ENCODE measurements at places on chromosomes 7 and 10. TPM values are rescaled to one million over a fixed set of nuclear protein-coding genes. Genes with fewer than 3 reads are reported as not detected.

- no peak for DNase-seq
Measured at GRCh38 chr10:79081353-79082034, 12.7 kb downstream of the ZMIZ1 start.

GRCh38 chr7:69412331-69413146 lies 185.7 kb upstream of the AUTS2 start:
- no peak for DNase-seq

DNA sequence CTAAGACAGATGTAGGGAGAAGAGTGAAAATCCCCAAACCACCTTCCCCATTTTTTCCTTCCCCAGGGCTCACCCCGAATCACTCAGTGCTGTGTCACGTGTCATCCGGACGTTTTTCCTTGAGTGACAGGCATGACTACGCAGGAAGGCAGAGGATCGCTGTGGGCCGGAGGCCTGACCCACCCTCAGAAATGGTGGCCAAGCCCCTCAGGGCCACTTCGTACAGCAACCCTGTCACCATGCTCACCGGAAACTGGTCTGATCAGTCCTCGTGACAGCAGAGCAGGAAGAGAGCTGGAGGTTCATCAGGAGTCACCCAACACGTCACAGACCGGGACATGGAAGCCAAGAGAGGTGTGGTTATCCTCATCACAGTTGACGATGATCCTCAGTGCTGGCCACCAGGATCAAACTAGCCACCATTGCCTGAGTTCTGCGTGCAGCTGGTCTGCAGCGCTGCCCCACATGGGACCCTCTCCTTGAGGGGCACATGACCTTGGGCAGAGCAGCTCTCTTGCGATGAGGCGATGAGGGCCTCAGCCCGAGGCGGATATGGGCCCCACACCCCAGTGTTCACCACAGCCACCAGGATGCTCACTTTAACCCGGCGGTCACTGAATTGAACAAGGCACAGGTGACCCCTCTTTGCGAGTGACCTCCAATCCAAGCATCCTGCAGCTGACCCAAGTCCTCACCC lies 99.3 kb upstream of the INSIG1 start:
- no peak for DNase-seq

DNA sequence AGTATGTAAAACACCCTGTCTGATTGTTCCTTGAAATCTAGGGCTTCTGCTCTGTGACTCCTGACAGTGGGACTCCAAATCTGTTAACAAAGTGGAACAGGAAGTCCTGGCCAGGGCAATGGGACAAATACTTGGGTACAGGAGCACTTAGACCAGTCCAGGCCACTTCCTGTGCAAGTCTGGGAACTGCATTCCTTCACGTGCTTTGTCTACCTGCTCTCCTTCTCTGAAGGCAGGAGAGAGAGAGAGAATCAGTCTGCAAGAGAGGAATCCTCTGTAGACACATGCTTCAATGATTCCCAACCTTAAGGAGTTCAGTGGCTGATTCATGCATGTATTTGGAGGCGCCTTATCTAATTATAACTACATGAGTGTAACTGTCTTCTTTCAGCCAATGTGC lies 530.2 kb downstream of the GATA3 start:
- no peak for DNase-seq

DNA sequence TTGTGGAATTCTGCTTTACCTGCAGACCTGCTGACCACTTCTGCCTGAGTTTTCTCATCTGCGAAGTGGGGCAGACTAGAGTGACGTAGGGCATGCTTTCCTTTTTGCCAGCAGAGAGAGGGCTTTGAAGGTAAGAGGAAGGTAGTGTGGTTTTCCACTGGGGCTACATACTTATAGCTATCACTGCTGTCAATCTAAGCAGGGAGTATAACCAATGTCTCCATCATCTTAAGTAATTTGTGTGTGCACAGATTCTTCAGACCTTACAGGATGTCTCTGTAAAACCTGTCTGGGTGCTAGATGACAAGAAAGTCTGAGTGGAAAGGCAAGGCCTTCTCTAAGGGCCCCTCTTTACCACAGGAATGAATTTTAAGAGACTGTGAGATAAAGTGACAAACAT lies 106.8 kb downstream of the RBM20 start:
- DNase-seq = no peak

DNA sequence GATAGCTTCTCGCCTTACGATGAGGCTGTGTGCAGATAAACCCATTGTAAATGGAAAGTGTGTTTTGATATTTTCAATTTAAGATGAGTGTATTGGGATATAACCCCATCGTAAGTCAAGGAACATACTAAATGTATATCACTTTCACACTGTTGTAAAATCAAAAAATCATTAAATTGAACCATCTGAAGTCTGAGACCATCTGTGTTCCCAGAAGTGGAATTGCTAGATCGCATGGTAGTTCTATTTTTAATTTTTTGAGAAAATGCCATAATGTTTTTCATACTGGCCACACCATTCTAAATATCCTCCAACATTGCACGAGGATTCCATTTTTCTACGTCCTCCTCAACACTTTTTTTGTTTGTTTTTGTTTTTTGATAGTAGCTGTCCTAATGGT lies 209.1 kb upstream of the MTPN start:
- no peak for DNase-seq

DNA sequence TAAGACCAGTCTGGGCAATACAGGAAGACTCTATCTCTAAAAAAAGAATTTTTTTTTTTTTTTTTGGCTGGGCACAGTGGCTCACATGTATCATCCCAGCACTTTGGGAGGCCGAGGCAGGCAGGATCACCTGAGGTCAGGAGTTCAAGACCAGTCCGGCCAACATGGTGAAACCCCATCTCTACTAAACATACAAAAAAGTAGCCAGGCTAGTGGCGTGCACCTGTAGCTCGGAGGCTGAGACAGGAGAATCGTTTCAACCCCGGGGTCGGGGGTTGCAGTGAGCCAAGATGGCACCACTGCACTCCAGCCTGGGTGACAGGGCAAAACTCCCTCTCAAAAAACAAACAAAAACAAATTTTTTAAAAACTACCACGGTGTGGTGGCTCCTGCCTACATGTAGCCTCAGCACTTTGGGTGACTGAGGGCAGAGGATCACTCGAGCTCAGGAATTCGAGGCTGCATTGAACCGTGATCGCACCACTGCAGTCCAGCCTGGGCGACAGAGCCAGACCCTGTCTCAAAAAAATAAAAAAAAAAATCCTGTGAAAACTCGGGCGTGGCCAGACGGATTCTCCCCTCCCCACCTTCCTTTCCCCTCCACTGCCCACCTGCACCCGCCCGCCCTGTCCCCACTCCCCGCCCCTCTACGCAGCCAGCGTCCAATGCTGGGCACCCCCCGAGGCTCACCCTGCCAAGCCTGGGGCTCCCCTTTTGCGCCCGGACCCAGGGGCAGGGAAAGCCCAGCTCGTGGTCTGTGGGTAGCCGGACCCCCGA lies 745 bp upstream of the ORAI2 start:
- peak; percentile 34 for DNase-seq

DNA sequence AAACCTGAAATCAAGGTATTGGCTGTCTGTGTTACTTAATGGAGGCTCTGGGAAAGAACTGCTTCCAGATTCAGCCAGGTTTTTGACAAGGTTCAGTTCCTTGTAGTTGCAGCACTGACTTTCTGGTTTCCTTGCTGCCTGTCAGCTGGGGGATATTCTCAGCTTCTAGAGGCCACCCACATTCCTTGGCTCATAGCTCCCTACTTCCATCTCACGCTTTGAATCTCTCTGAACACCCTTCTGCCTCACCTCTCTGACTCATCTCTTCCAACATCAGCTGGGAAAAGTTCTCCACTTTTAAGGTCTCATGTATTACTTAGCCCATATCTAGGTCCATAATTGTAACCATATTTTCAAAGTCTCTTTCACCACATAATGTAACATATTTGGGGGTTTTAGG lies 22.9 kb upstream of the GPR22 start:
- DNase-seq = no peak

DNA sequence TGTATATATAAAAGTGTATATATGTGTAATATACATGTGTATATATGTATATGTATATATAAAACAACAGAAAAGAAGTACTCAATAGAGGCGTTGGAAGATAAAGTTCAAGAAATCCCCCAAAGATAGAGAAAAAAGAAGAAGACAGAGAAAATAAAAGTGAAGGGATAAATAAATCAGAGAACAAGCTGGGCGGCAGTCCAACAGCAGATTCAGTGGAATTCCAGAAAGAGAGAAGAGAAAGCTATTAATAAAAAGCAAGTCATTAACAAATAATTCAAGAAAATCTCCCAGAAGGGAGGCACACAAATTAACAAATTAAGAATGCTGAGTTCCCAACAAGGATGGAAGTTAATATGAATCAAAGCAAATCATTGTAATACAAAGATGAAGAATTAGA lies 59.3 kb upstream of the RNF148 start:
- no peak for DNase-seq

- no peak for DNase-seq
Measured at GRCh38 chr7:136925044-136925443, 56.6 kb downstream of the CHRM2 start.

GRCh38 chr10:1324903-1325302 lies 268.7 kb downstream of the WDR37 start:
- DNase-seq = no peak

GRCh38 chr7:98283127-98283886 lies 1.8 kb downstream of the BRI3 start:
- no peak for DNase-seq

- no peak for DNase-seq
Measured at GRCh38 chr10:64368298-64368697, 847.1 kb downstream of the REEP3 start.

DNA sequence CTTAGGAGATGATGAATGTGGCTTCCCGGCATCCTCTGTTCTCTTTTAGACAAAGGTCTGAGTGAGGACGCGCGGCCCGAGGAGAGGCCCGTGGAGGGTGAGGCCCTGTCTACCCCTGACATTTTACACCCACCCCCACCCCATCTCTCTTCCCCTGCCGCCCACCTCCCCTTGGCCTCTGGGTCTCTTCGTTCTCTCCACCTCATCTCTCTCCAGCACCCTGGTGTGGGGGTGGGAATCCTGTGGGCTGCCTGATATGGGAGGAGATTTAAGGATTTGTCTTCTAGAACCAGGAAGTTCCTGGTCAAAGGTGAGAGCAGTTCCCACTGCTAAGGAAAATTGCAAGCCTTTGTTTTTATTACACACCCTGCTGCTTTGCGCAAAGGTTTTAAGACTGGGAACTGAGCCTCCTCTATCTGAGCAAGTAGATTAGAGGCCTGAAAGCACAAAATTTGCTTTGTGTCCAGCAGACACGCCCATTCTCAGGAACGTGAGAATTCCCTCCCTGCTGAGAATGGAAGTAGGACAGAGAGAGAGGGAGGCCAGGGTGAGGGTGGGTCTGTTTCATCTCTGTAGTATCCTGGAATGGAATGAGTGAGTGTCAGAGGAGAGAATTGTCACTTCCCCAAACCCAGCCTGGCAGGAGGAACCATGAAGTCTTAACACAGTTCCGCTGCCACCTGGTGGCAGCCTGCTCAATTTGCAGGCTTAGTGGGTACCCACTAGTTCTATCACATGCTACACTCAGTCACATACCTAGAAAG lies 91.2 kb downstream of the GTF2IRD1 start:
- DNase-seq = peak; percentile 6

DNA sequence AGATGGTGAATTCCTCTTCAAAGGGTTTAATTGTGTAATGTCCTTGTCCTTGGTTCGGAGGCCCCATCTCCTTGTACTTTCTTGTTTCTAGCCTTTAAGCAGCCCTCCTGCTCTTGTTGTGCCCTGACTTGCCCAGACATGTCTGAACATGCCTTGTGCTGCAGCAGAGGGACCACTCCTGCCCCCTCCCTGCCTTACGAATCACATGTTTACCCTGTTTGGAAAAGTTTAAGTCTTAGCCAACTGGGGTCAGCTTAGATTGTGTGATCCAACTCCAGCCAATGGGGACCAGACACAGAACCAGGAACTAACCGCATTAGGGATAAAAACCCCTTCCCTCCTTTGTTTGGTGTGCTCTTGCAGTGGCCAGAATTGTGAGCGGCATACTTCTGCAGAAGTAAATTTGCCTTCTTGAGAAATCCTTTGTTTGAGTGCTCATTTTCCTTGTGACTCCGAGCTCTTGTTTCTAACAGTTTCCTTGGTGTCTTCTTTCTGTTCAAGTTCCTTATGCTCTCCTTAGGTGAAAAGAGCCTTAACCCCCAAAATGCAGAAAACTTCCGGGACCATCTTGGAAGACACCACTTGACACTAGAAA lies 29.4 kb downstream of the CLRN3 start:
- no peak for DNase-seq

GRCh38 chr7:31082017-31082416 lies 29.9 kb downstream of the ADCYAP1R1 start:
- DNase-seq = no peak

DNA sequence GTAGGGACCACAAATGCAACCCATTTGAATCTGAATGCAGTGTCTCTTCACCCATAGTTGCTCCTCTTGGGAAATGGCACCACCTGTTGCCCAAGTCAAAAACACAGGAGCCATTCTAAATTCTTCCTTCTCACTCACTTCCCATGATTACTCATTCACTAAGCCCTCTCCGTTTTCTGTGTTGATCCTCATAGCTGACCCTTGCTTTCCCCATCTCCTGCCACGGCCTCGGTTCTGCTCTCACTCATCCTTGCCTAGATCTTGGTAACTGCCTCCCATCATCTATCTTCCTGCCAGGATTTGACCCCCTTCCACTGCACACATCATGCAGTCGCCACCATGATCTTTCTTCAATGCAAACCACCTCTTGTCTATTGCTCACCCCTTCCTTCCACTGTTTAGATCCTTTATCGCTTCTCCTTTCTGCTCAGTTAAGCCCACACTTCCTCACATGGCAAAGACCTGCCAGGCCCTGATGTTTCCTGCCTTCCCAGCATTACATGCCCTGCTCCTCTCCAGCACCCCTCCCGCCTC lies 19.0 kb upstream of the CPN1 start:
- DNase-seq = peak; percentile 2

DNA sequence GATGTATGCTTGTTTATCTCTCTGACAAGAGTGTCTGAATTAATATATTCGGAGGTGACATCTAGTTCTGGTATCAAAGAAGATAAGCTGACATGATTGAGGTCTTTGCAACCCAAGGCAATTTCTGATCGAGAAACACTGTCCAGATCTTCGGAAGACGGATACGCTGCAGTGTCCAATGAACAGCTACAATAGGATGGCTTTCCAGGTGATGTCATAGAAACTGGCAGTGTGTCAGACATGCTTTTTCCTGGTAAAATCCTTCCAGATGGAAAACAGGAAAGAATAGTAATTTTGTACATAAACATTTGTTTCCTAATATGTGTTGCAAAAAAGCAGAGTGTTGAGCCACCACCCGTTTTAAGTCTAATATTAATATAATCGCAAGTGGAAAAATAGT lies 33.4 kb downstream of the VWDE start:
- DNase-seq = no peak

DNA sequence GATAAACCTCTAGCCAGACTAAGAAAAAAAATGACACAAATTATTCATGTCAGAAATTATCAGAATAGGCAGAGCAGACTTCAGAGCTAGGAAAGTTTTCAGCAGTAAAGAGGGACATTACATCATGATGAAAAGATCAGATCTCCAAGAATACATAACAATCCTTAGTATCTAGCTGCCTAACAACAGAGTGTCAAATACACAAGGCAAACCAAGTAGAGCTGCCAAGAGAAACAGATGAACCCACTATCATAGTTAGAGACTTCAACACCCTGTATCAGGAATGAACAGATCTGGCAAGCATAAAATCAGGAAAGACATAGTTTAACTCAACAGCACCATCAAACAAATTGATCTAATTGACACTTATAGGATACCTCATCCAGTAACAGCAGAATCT lies 92.3 kb downstream of the NKX6-2 start:
- no peak for DNase-seq

The TMEM270 gene
- not detected for total RNA-seq

The ELMO1 gene
- total RNA-seq = not detected

The LIPA gene
- 23.0 TPM for total RNA-seq

The CAMK2B gene
- total RNA-seq = 2.2 TPM

The MRC1 gene
- total RNA-seq = 0.12 TPM

Measured in G401 (cell line).